ENCODE measurements at places on chromosomes 13 and 19.

DNA sequence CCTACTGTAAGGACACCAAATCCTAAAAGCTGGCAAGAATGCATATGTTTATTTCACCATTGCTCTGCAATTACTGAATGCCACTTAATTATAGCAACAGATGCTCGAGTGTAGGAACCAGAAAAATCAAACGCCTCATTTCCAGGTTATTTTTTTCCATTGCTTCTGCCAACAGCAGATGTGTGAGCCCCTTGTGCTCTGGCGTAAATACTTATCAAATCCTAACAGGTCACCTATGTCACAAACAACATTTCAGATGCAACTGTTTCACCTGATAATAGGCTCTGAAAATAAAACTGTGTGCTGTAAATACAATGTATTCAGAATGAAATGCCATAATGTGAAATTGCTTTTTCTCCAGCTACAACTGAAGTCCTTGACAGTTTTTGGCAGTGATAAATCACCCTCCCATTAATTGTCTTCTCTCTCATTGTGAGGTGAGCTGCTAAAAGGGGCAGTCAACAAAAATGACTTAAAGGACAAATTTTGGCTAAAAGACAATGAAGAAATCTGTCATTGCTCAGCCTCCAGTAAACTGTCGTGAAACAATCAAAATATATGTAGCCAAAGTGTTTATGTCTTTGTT, 344.0 kb downstream of the DACH1 start:
- DNase-seq, result no peak

- DNase-seq, result no peak
Observed at GRCh38 chr13:24032674-24033073, 127.8 kb upstream of the SPATA13 start.

- no peak for DNase-seq
Observed at GRCh38 chr13:111514610-111515306, 194.3 kb downstream of the TEX29 start.

DNA sequence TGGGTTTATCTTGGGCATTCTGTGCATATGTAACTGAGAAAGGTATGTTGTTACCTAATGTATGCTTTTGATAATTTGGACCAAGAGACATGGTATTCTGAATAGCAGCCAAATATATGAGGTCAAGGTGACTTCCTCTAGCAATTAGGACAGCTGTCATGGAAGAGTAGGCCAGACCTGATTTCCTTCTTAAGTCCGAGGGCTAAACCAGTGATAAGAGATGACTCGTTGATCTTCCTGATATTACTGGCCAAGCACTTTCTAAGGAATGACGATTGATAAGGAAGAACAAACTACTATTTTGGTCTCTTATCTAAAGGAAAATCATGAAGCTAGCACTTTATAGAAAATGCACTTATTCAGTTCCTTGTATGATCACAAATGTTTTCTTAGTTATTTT, 42.7 kb downstream of the ARHGAP35 start:
- no peak for DNase-seq

DNA sequence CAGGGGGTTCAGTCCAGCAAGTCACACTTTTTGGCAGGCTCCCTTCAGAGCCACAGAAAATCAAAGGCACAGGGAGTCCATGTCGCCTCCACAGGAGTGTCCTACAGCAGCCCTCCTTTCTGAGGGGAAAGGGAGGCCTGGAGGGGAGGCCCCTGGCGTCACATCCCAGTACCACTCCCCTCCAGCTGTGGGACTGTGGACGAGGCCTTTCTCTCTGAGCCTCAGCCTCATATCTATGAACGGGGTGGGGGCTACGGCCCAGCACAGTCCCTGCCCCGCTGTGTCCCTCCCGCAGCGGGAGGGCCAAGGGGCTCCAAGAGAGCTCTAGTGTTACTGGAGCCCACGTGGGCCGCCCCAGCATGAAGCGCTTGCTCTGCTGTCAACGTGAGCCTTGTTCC, 23.8 kb downstream of the PEPD start:
- DNase-seq, result no peak

DNA sequence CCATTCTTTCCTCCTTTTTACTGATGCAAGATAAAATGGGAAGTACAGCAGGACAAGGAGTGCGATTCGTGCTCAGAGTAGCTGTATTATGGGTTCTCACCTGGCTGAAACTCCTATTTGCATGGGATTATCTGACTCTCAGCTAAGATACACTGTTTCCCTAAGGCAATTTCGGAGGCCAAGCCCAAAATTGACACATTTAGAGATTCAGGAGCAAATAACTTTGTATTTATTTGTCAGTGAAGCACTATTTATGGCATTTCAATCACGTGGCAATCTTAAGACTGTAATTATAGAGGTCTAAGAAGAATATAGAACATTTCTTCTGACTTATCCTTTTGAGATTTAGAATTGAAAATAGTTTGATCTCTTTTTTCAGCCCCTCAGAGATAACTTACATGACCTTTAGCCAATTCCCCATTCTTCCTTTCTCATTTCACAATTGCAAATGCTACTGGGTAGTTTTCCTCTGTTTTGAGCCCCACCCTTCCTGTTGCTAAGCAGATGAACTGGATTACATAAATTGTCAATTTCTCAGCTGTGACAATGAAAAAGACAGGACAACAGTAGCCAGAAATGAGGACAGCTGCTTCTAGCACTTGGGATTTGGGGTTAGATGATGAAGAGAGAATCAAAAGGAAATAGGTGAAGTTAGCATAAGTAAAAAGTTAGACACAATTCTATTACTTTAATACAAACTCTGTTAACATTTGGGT, 122.7 kb upstream of the FRY start:
- no peak for DNase-seq

GRCh38 chr19:7862413-7862951, 11.7 kb downstream of the PRR36 start:
- peak; percentile 41 for DNase-seq

- DNase-seq, result no peak
Observed at GRCh38 chr19:29614046-29614445, 8.0 kb downstream of the POP4 start.

GRCh38 chr13:96011291-96011872, 41.8 kb downstream of the UGGT2 start:
- no peak for DNase-seq

DNA sequence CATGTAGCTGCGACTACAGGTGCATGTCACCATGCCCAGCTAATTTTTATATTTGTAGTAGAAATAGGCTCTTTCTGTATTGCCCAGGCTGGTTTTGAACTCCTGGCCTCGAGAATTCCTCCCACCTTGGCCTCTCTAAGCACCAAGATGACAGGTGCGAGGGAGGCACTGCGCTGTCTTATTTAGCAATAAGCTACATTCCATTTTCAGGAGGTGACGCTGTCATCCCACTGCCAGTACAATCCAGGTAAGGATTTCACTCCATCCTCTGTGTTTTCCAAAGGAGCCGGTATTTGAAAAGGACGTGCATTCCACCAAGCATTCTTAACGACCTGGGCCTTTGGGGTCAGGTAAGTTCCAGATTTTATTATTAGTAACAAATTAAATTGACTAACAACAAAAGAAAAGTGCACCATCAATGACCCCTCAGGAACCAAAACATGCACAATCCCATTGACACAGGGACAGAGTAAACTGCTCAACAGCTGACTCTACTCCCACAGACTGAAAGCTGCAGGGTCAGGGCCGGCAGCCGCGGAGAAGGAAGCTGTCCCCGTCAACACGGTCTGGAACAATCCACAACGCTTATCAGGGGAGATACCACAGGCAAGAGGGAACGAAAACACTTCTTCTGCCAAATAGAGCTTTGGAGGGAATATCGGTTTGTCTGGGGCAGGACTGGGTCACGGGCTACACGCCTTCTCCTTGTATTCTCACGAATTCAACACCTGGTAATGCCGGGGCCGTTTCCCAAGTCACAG, 82.8 kb downstream of the INSR start:
- no peak for DNase-seq

DNA sequence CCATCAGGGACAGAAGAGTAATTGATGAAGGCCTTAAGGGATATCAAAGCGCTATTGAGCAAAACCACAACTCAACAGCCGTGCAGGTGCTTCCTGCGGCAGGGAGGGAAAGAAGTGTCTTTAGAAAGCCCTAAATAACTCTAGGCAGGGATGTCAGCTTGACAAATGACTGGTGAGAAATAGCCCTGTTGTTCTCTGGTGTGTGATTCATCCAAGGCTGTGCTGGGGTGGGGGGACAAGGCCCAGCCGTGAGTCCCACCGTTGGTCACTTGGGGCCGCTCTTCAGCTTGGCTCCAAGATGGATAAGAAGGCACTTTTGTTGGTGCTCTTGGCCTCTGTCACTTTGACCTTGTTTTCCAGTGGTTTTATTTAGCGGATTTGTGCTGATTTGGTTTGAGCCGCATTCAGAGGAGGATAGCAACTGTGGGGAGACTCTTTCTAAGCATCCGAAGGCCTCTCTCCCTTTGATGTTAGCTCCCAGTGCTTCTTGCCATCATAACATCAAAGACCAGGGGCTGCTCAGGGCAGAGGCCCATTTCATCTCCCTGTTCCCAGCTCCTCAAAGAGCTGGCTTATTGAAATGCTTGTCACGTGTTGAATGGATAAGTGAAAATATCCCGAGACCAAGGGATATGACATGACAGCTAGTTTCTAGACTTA, 130.3 kb upstream of the SERP2 start:
- no peak for DNase-seq

DNA sequence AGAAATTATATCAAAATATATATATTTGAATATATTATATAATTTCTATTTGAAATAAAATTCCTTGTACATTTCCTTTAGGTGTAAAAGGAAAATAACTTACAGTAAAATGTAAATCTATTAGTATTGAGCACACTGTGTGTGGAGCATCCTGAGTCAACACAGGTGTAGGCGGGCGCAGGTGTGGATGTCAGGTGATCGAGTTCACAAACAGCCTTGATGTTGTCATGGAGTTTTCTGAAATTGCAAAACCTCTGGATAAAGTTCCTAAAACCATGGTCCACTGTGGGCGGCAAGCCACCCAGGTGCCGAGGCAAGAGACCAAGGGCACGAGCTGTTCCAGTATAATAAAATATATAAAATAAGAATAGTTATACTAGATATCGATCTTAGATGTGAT, 27.7 kb upstream of the MCF2L start:
- no peak for DNase-seq

DNA sequence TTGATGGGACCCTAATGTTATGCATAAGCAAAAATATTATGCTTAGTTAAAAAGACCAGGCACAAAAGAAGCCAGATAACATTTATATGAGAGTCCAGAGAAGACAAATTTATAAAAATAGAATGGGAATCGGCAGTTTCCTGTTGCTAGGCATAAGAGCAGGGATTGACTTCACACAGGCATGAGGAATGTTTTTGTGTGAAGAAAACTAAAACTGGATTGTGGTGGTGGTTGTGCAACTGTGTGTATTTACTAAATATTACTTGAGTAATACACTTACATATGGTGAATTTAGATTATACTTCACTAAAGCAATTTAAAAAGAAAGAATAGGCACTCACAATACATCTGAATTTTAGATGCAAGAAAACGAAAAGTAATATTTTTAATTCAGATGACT, 108.3 kb downstream of the SLITRK1 start:
- no peak for DNase-seq

GRCh38 chr19:8494158-8494557, 8.3 kb downstream of the PRAM1 start:
- DNase-seq, result no peak

- no peak for DNase-seq
Observed at GRCh38 chr13:39603424-39603947, 493 bp upstream of the LHFPL6 start.

DNA sequence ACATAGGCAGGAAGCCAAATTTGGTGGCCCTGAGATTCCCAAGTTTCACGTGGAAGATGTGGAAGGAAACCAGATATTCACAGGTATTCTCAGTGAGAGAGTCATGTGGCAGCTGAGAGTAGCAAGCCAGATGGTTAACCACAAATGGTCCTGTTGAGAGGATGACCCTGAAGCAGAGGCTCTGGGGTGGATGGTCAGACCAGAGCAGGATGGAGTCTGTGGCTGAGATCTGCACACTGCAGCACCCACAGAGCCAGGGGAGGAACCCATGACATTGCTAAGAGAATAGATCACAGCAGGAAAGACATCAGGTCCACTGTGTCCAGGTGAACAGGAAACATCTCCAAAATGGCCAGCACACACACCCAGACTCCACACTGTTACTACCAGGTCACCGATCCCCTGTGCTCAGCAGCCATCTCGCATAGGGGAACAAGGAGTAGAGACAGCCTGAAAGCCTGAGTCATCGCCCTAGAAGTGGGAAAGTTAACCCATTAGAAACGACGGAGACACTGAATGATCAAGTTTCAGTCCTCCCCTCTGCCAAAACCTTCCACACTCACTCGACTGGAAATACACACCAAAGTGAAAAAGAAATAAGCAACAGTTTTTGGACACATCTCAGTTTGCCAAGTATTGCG, 160.0 kb downstream of the RBM26 start:
- DNase-seq, result no peak

DNA sequence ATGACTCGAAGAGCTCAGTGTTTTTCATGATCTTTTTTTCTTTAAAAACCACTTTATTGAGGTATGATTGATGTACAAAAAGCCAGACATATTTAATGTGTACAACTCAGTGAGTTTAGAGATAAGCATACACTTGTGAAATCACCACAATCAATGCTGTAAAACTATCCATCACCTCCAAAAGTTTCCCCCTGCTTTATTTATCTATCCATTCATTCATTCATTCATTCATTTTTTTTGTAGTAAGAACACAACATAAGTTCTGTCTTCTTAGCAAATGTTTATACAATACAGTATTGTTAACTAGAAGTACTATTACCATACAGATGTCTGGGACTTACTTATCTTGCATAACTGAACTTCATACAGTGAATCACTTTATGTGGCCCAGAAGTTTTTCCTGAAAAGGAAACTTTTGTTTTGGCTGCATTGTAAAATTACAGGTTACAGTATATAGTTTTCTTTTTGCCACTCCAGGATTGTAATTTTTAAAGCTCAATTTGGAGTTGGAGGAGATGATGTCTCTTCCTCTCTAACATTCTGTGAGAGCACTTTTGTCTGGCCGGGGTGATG, 6.7 kb downstream of the RAP2A start:
- no peak for DNase-seq

DNA sequence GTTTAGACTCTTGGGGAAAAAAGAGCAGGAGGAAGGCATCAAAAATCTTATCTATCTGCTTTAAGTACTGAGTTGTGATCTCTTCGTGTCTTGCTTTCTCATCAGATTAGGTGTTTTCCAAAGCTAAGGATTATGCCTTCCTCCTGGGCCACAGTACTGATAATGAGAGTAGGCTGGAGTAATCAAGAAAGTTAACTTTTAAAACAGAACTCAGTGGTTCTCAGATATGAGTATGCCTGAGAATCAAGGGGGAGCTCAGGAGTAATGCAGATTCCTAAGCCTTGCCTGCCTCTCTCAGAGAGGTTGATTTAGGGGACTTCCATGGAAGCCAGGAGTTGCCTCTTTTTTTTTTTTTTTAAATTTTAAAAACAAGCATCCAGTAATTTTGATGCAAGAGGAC, 23.5 kb downstream of the CDADC1 start:
- no peak for DNase-seq

GRCh38 chr13:40101708-40102359, 446.4 kb downstream of the COG6 start:
- no peak for DNase-seq

DNA sequence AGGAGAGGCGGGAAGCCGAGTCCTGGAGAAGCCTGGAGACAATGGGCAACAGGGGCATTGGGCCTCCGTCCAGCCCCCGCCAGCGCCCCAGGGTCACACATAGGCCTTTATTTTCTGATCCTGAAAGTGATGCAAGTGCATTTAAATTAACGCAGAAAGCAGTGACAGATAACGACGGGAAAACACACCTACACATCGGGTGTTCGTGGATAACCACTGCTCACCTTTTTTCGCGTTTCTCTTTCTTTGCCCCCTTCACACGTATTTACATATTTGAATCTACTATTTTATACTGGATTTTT, 30.4 kb upstream of the GRTP1 start:
- no peak for DNase-seq

GRCh38 chr13:99800951-99801350, 170.6 kb downstream of the ZIC5 start:
- no peak for DNase-seq
